NCI-H1694 (cell line): ENCODE measurements at places on chromosomes 5 and 9.

GRCh38 chr5:95907067-95907705 is 54.5 kb downstream of the ELL2 start:
- DNase-seq = no peak

DNA sequence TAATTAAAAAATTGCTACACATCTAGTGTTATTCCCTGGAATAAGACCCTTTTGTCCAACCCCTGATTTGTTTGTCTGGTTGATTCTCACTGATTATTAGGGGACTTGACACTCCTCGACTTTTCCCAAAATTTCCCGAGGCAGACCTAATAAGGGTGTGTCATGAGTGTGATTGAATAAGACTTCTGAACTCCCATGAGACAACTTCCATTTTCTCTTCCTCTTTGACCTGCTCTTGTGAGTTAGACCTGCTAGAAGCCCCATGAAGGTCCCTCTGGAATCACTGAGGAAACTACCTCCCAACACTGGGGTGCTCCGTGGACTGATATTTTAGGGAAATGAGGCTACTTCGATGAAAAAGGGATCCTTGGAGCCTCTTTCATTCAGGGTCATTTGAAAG is 83.4 kb downstream of the MUSK start:
- no peak for DNase-seq

GRCh38 chr5:62306896-62307689 is 1.1 kb downstream of the KIF2A start:
- peak; percentile 8 for DNase-seq

DNA sequence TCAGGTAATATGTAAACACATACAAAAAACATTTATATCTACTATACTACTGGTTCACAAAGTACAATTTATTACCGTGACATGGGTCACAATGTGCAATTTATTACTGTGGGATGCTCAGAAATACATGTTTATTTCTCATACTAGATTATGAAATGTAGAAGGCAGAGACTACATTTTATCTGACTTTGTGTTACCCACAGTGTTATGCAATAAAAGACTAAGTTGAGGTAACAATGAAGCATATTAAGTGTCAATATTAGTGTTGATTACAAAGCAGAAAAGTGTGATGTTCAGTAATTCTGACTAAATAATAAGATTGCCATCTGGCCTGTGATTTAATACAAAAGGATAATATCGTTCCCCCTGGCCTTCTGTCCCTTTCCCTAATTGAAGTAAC is 42.4 kb downstream of the CPLANE1 start:
- DNase-seq = no peak

DNA sequence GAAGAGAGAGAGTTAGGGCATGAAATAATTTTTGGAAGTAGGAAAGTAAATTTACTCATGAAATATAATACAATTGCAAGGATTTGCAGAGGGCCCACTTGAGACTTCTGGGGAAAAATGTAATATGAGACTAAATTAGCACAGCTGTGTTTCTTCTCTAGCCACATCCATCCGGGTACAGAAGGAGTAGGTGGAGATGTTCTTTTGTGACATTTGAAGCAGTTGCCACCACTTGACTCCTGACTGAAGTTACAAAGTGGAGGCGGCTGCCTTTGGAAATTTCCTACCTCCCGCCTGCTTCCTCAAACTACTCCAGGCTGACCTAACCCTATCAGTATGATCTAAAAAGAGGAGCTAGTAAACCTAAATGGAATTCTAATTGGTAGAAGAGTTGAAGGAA is 58.1 kb upstream of the SHISAL2B start:
- DNase-seq = no peak

GRCh38 chr9:109974143-109974917 is 194.3 kb downstream of the PALM2AKAP2 start:
- DNase-seq = no peak

DNA sequence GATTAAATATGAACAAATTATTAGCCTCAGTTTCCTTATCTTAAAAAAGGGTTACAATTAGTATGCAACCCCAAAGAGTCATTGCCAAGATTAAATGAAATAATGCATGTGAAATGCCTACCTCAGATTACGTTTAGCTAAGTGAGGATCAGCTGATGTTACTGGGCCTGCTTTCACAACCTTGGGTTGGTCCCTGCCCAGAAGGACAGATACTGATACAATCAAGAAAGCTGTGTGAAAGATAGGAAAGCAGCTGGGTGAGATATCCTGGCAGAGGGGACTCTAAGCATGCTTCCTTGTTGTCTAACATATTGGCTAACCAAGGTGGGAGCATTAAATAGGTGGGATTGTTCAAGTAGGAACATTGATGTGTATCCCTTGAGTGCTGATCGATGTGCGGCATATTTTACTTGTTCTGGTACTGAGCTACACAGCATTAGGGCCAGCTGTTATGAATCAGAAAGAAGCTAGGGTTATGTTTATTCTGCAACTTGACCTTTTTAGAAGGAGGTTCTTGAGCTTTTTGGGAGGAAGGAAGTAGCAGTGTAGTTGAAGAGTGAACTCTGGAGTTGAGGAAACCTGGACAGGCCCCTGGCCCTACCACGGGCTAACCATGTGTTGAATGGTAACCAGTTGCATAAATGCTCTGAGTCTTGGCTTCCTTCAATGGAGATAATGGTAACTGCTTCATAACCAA is 28.9 kb downstream of the SNX24 start:
- DNase-seq = no peak

- no peak for DNase-seq
Observed at GRCh38 chr9:97758334-97758916, 61.3 kb upstream of the XPA start.

DNA sequence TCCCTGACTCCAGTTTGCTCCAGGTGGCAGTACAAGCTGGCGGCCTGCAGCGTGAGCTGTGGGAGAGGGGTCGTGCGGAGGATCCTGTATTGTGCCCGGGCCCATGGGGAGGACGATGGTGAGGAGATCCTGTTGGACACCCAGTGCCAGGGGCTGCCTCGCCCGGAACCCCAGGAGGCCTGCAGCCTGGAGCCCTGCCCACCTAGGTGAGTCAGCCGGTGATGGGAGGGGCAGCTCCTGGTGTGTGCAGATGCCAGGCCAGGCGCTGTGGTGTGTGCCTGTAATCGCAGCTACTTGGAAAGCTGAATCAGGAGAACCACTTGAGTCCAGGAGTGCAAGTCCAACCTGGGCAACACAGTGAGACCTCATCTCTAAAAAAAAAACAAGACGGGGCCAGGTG is 10.0 kb upstream of the CACFD1 start:
- no peak for DNase-seq

DNA sequence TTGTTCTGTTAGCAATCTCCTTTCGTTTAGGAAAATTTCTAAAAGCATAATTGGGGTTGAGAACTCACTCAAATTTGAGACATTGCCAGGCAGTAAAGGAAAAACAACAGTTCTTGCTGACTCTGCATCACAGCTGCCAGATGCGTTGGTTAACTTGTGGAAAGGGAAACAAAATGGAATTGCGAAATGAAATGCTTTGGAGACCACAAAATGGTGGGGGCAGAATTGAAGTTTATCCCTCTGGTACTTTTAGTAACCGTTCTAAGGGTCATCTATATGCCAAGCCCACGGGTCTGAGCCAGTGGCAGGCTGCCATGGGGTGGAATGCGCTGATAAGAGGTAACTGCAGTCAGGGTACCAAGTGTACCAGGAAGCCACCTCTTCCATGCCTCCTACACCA is 28.6 kb upstream of the SELENOP start:
- no peak for DNase-seq

DNA sequence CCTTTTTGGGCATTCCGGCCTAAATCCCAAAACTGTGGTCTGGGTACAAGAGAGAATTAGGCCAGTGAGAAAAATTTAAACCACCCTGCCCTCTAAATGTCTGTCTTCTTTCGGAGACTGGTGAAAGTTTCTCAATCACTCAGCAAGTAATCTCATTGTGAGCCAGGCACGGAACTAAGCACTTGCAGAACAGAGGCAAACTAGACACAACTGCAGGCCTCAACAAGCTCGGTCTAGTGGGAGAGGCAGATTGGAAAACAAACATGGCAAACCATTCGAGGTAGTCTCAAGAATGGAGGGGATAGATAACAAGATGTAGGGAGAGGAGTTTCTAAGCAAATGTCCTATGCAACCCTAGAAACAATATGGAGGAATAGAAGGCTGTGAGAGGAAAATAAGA is 8.9 kb upstream of the C5orf58 start:
- no peak for DNase-seq

- DNase-seq = no peak
Observed at GRCh38 chr5:143850050-143850683, 38.2 kb downstream of the HMHB1 start.

DNA sequence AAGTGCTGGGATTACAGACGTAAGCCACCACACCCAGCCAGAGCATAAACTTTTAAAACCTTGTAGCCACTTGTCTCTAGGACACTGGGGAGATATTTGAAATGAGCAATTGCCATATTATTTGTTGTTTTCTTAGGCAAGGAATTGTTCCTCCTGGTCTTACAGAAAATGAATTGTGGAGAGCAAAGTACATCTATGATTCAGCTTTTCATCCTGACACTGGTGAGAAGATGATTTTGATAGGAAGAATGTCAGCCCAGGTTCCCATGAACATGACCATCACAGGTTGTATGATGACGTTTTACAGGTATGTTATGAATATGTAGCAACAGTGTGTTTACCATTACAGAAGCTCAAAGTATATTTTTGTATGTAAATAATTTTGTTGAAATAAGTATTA is 30.5 kb downstream of the SFXN1 start:
- no peak for DNase-seq

GRCh38 chr5:179895861-179896260 is 11.8 kb downstream of the TBC1D9B start:
- no peak for DNase-seq

- no peak for DNase-seq
Observed at GRCh38 chr5:172114875-172115422, 73.1 kb downstream of the STK10 start.

DNA sequence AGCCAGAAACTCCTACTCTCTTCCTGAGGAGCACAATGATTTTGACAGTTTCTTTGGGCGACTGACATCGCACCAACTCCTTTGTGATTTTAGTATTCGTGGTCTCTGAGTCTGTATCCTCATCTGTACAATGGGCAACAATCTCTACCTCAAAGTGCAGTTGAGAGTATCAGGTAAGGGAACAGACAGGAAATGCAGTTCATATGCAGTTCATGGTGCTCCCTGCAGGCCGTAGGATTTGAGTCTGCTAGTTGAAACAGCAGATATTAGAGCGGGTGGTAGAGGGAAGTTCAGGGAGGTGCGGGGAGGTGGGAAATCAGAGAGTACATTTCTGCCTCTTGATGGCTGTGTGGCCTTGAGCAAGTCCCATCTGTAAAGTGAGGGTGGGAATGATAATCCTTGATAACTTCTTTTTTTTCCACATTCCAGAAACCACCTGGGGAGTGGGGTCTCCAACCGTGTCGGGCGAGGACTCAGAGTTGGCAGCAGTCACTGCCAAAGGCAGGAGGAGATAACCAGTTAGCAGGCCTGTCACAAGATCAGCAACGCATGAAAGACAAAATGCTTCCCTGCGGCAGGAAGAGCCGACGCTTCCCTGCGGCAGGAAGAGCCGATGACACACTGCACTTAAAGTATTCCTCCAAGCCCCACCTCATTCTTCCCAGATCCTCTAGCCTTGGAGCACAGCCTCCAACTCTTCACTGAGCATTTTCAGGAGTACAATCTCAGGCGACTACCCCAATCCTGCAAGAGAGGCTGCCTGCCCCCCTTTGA is 6.0 kb upstream of the NEK6 start:
- DNase-seq = no peak

DNA sequence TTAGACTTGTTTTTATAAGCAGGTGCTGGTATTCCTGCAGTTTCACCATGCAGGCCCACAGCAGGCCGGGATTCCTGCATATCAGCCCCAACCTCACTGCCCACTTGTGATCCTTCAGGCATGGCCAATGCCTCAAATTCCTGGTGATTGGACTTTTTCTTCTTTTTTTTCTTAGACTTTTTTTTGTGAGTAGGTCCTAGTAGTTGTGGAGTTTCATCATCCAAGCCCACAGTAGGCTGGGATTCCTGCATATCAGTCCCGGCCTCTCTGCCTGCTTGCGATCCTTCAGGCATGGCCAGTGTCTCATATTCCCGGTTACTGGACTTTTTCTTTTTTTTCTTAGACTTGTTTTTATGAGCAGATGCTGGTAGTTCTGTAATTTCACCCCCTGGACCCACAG is 4.8 kb downstream of the TTF1 start:
- no peak for DNase-seq

DNA sequence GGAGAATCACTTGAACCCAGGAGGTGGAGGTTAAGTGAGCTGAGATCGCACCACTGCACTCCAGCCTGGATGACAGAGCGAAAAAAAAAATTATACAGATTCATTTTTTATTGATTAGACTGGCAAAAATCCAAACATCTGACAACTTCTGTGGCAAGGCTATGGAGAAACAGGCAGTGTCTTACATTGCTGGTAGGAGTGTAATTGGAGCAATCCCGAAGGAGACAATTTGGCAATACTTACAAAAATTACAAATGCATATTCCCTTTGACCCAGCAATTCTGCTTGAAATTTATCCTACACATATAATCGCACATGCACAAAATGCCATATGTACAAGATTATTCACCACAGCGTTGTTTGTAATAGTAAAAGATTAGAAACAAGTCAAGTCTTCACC is 86.8 kb downstream of the MAPKAP1 start:
- no peak for DNase-seq

DNA sequence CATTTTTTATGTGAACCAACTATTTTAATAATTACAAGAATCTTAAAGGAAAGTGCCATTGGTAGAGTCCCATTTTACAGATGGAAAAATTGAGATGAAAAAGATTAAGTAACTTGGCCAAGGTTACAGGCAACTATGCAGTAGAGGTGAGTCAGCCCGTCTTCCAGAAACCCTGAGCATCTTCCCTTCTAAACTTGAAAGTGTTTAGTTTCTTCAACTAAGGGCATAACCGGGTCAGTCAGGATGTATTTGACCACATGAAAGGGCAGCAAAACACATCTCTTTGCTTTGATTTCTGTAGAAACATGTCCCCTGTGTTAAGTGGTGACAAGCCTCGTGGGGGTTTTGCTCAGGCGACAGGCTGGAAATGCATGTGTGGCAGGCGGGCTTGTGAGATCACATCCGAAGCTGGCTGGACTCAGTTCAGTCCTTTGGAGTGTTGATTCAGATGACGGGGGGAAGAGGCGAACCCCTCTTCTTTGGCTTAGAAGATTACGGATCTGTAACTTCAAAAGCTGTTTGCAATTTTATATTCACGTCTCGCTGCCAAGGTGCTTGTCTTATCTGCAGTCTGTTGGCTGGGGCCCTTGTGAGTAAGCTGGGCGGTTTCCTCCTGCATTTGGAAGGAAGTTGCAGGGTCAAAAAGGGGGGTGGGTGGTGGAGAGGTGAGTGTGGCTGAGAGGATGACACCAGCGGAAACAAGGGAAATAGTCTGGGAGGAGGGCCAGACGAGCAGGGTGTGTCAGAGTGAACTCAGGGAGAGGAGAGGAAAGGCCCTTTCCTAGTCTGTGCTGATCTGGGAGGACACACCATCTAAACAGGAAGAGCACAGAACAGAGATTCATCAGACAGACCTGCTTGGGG is 78.9 kb upstream of the RPS23 start:
- DNase-seq = no peak

GRCh38 chr9:83209188-83209731 is 146.3 kb upstream of the RASEF start:
- no peak for DNase-seq

GRCh38 chr5:92102313-92102712 is 719.2 kb upstream of the ARRDC3 start:
- DNase-seq = no peak
